ENCODE measurements at places on chromosomes 4 and X.

GRCh38 chrX:150692296-150692695 is 900 bp upstream of the MTMR1 start:
- DNase-seq, result no peak

GRCh38 chr4:60897415-60897814 is 302.7 kb upstream of the ADGRL3 start:
- no peak for DNase-seq

DNA sequence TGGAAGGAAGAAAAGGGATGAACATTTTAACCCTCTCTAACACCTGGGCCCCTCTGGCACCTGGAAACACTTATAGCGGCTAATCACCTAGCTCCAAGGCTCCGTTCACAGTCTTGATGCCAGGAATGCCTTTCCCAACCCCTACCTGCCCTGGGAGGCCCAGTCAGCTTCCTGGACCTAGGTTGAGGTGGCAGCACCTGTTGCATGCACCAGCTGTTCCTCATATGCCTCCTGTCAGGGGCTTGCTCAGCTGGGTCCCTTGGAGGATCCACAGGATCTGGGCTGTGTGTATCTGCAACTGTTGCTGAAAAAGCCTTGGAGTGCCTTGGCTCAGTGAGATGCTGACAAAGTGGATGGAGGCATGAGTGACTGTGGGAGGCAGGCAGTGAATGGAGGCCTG is 4.4 kb downstream of the CFP start:
- DNase-seq, result no peak

- no peak for DNase-seq
Observed at GRCh38 chrX:154002215-154002719, 17.4 kb downstream of the IRAK1 start.

DNA sequence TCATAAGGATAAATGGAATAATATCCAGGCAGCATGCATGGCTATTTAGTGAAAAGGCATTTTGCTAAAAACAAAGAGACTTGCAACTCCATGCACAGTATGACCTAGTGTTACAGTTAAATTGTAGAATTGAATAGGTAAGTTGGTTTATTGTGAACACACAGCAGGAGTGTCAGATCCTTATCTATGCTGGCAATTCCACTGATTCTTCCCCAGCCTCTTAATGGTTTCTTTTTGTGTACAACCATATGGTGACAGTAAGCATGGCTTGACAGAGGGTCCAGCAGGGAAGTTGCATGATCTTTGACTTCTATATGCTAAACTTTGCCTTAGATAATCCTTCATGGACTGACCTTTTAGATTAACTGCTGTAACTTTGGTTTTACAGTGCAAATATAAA is 936.6 kb upstream of the EPHA5 start:
- no peak for DNase-seq

DNA sequence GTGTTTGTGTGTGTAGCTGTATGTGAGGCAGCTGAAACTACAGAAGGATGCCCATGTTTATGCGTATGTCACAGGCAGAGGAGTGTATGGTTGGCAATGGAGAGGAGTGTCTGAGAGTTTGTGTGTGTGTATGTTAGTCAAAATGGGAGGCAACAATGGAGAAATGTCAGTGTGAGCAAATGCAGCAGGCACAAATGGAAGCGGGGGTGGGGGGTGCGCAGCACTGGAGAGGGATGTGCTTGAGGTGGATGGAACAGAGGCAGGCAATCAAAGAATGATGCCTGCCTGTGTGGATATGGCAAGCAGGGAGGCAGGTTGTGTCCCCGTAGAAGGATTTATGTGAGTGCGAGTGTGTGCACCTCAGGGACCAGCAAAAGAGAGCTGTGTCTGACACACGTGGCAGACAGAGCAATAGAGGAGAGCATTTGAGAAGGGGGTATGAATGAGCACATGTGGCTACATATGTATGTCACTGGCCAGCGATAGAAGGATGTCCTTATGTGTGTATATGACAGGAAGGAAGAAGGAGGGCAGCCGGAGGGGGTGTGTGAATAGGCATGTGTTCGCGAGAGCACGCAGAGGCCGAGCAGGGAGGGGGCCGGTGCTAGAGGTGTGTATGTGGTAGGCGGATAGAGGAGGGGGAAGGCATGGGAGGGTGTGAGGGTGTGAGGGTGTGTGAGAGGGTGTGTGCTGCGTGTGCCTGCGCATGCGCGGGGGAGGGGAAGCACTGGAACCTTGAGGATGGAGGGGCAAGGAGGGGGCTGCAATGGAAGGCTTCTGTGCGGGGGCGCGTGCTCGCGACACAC is 1.1 kb downstream of the PJA1 start:
- DNase-seq, result peak; percentile 35

- no peak for DNase-seq
Observed at GRCh38 chr4:55014876-55015275, 110.5 kb downstream of the KDR start.

DNA sequence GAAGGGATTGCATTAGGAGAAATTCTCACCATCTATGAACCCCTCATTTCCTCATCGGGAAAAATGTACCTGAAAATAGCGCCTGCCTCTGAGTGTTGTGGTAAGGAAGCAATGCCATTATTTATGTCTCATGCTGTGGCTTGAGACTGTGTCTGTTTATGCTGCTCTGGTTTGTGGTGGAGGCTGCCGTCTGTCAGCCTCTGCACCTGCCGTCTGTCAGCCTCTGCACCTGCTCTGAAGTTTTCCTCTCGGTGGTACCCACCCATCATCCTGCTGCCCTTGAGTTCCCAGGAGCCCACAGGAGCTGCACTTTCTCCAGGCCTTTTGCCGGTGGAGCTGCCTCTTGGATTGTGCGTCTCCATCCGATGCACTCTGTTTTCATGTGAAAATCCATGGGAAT is 68.5 kb upstream of the PPP2R3B start:
- no peak for DNase-seq

DNA sequence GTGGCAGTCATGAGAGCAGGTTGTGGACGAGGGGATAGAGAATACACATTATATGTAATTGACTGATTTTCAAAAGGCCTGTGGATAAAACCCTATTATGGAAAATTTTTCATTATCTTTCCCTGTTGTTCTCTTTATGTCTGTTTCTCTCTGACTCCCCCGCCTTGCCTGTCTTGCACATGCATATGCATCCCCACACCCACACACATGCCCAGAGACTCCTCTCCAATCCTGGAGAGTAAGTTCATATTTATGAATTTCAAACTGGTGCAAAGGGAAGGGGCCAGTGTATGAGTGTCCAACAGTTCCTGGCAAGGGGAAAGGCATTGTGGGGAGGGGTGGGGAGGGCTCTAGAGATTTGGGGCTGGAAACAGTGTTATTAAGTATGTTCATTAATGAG is 60.8 kb upstream of the ARHGAP36 start:
- DNase-seq, result no peak

- DNase-seq, result no peak
Observed at GRCh38 chr4:164536814-164537213, 217.1 kb upstream of the SMIM31 start.

- DNase-seq, result no peak
Observed at GRCh38 chrX:47180346-47180745, 13.3 kb upstream of the UBA1 start.

DNA sequence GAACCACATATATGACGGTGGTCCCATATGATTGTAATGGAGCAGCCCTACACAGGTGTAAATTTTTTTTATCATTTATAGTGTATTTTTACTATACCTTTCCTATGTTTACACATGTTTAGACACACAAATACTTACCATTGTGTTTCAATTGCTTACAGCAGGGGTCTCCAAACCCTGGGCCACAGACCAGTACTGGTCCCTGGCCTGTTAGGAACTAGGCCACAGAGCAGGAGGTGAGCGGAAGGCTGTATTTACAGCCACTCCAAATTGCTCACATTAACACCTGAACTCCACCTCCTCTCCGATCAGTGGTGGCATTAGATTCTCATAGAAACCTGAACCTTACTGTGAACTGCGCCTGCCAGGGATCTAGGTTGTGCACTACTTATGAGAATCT is 201.8 kb upstream of the NDST4 start:
- no peak for DNase-seq

DNA sequence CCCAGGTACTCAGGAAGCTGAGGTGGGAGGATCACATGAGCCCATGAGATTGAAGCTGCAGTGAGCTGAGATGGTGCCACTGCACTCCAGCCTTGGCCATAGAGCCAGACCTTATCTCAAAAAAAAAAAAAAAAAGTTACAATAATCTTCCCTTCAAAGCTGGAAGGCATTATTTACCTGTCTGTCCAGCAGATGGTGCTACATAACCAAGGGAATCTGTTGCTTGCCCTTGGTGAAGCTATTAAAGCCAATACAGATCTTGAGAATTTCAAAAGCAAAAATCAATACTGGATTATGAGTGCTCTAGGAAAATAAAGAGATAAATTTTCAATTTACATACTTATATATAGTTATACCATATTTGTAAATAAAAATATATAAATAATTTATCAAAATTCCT is 25.9 kb downstream of the PKD2 start:
- DNase-seq, result no peak

DNA sequence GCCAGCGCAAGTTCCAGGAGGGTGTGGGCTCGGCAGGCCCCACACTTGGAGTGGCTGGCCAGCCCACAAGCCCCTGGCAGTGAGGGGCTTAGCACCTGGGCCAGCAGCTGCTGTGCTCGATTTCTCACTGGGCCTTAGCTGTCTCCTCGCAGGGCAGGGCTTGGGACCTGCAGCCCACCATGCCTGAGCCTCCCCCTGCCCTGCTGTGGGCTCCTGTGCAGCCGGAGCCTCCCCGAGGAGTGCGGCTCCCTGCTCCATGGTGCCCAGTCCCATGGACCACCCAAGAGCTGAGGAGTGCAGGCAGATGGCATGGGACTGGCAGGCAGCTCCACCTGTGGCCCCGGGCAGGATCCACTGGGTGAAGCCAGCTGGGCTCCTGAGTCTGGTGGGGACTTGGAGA is 139.2 kb upstream of the CXCL13 start:
- no peak for DNase-seq

- no peak for DNase-seq
Observed at GRCh38 chrX:13791559-13791958, 25.3 kb downstream of the GPM6B start.

- DNase-seq, result no peak
Observed at GRCh38 chrX:113429011-113429410, 588.4 kb upstream of the AMOT start.

DNA sequence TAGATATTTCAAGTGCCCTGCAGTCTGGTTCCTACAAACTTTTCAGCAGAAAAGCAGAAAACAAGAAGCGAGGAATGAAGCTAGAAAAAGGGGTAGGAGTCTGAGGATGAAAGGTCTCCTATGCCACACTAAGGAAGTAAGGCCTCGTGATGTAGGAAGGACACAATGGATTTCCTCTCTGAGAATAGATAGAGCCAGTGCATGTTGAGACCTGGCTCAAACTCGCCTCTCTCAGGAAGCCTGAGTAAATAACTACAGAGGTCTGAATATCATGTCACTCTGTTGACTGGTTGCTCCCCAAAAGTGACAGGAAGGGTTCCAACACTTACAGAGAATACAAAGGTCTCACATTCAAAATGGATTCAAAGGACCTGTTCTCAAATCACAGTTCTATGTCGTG is 93.3 kb downstream of the GRIA3 start:
- DNase-seq, result no peak

DNA sequence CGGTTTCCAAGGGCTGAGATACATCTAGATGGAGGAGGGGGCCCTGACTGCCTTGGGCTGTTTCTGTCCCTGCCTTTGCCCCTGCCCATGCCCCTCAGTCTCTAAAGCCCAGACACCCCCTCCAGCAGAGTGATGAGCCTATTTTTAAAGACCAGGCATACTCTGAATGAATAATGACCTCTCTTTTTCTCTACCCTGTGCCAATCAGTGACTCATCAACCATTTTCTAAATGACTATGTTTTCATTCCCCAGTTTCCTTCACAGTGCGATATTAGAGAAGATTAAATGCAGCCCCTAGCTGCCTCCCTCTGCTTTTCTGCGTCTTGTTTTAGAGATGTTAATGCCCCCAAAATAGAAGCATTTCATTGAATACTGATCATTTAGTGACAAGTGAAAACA is 15.5 kb upstream of the NHS start:
- DNase-seq, result no peak

- DNase-seq, result no peak
Observed at GRCh38 chrX:23885803-23886202, 21.9 kb downstream of the APOO start.

- no peak for DNase-seq
Observed at GRCh38 chr4:15417233-15417660, 10.6 kb upstream of the C1QTNF7 start.

- no peak for DNase-seq
Observed at GRCh38 chr4:60619531-60620305, 580.4 kb upstream of the ADGRL3 start.

GRCh38 chrX:32483534-32484136 is 727.7 kb downstream of the DMD start:
- DNase-seq, result no peak

DNA sequence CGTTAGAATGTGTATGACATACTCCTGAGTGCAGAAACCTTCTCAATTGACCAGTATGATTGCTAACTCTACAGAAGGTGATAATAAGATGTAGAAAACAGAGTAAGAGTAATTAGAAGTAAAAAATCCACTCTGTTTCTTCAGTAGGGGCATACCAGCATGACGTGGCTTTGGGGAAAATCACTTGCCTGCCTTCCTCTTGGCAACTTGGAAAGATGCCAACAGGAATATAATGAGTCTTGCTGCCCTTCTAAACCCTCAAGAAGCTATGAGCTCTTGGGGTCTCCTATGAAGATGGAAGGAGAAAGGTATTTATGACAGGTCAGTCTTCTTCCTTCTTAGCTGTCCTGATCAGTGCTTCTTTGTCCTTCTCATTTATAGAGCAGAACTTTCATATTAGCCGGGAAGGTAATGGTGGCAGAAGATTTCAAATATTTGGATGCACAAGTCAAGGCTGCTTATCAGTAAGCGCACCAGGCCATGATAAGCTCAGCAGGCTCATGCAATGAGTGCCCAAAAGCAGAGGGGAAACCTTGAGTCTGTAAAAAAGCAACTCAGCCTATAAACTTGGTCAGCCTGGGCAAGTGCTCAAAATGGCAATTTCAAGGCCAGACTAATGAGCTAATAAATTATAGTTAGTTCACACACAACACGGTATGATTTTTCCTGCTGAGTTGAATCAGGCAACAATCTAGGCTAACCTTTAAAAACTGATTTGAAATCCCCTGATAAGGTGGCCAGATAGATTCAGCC is 69.7 kb upstream of the PPARGC1A start:
- DNase-seq, result no peak

DNA sequence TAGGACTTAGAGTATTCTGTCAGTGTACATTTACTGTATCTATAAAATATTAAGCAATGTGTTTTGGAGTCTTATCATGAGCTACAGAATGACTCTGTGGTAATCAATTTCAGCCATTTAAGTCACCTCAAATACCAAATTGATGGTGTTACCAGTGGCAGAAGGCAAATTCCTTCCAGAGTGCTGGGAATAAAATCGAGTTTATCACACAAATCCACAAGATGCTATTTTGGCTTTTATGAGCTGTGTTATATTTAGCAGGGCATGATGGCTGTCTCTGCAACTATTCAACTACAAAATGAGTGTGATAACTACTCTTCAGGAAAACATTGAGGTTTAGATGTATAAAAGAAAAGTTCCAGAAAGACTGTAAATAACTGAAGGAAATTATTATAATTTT is 78.2 kb downstream of the AREG start:
- no peak for DNase-seq

- DNase-seq, result no peak
Observed at GRCh38 chr4:138832563-138832962, 183.0 kb upstream of the NOCT start.

All from stimulated activated CD8-positive, alpha-beta memory T cell treated with anti-CD3 and anti-CD28 coated beads, Interleukin-15, amount 100 ng/mL, for 4 hours (primary cell).